ENCODE measurements at places on chromosomes 5 and 9.

DNA sequence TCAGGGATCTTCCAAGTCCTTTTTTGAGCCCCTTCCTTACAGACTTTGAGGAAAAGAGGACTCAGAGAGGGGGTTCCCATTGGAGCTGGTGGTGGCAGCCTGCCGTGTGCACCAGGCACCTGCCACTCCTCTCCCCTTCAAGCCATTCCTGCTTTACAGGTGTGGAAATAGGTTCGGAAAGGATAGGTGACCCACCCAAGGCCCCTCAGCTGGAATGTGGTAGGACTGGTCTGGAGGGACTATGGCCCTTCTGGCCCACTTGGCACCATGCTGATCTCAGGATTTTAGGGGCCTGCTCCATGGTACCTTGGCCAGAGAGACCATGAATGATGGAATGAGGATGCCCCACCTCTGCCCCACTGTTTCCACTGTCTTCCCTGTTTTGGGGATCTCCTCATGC lies 1.4 kb downstream of the GALNT12 start:
- no peak for DNase-seq

GRCh38 chr9:107351382-107352045 lies 68.4 kb downstream of the RAD23B start:
- no peak for DNase-seq

- DNase-seq, result no peak
Observed at GRCh38 chr9:126170286-126170823, 156.3 kb upstream of the MVB12B start.

DNA sequence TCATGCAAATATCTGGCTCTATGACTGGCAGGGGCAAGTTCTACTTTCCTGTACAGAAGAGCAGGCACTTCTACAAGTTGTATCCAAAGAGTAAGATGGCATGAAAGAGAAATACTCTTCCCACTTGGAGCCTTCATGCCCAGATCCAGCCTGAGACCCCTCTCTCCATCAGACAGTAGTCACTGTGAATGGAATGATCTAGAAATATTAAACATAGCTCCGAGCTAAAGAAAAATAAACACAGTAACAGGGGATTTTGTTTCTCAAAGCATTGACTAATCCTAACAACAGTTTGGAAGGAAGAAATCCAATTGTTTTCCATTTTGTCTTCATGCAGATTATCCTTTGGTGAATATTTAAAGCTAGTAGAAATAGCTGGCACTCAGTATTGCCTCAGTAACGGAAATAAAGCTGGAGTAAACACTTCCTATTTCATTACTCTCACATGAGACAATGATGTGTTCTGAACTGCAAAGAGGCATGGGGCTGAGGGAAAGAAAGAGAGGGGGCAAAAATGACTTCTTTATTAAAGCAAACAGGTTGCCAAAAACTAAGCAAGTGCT lies 100.0 kb downstream of the SEMA5A start:
- no peak for DNase-seq

DNA sequence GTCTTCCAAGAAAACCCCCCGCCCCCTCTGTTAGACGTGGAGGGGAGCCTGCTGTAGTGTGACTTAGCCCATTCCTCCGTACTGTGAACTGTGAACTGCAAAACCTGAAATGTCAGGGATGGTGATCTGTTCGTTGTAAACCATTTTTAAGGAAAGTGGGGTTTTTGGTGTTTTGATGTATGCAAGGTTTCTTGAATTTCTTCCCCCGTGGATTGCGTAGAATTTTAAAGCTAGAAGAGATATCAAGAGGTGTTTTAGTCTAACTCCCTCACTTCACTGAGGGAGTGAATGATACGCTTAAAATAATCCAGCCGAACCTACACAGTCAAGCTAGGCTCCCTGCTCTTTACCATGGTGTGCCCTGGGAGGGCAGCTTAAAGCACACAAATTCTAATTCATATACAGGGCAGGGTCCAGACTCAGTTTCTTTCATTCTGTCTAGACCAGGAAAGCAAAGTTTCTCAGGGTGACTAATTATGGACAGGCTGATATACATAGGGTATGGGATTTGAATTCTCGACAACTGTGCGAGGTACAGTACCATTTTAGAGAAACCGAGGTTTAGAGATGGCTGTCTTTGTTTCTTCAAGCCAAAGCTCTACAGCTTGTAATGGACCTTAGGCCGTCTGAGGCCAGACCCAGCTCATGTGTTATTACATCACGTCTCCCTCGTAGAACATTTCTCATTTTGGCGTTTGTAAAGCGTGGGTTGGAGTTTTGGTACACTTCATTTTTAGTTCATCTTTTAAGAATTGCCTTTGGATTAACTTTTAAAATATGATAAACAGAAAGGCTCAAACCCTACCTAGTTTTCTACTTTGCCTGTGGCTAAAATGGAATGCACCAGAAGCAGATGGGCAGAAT lies 2.7 kb downstream of the PTGER4 start:
- DNase-seq, result peak; percentile 28

GRCh38 chr9:126842977-126843799 lies 17.3 kb upstream of the ZBTB34 start:
- no peak for DNase-seq

DNA sequence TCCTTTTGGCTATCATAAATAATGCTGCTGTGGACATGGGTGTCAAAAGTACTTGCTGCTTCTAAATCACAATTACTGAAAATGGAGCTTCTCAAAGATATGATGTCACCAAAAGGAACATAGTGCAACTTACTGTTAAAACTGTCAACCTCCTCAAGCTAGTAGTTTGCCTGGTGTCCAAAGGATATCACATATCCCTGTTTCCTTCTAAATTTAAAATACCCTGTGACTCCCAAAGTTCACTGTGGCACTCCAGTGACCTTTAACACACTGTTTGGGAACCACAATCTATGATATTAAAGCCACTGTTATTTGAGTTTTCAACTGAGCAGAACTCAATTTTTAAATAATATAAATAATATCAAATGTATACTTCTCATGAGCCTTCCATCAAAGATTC lies 18.2 kb downstream of the GLIS3 start:
- no peak for DNase-seq

- no peak for DNase-seq
Observed at GRCh38 chr9:35690294-35690613, 529 bp upstream of the TPM2 start.

- no peak for DNase-seq
Observed at GRCh38 chr9:8036914-8037524, 237.4 kb upstream of the DMAC1 start.

GRCh38 chr5:5135957-5136676 lies 4.0 kb upstream of the ADAMTS16 start:
- DNase-seq, result no peak

DNA sequence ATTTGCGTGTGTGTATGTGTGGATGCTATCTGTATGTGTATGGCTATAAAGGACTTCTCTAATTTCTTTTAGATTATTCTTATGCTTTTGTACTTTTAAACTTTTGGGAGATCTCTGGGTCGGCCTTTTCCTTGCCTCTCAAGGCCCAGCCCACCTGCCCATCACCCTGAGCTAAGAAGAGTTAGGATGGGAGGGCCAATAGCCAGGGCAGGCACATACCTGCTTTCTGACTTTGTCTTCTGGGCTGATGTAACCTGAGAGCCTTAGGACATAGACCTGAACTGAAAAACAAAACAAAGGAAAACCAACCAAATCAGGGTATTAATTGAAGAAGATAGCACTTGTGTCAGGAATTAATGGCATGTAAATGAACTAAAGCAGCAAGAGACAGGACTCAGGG lies 100.2 kb downstream of the IRX1 start:
- no peak for DNase-seq

DNA sequence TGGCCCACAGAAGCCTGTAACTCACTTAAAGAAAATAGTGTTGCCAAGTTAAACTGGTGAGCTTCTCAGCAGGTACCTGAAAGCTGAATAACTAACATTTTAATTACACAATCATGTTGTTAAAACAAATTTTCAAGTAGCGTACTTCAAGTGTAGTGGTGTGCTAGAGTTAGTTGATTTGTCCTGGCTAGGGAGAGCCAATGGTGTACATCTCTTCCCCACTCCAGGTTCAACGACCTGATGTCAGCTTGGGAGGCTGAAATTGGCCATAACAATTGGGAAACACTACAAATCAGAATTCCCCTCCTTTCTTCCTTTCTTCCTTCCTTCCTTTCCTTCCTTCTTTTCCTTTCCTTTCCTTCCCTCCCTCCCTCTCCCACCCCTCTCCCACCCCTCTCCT lies 295.3 kb upstream of the SLC24A2 start:
- DNase-seq, result no peak

DNA sequence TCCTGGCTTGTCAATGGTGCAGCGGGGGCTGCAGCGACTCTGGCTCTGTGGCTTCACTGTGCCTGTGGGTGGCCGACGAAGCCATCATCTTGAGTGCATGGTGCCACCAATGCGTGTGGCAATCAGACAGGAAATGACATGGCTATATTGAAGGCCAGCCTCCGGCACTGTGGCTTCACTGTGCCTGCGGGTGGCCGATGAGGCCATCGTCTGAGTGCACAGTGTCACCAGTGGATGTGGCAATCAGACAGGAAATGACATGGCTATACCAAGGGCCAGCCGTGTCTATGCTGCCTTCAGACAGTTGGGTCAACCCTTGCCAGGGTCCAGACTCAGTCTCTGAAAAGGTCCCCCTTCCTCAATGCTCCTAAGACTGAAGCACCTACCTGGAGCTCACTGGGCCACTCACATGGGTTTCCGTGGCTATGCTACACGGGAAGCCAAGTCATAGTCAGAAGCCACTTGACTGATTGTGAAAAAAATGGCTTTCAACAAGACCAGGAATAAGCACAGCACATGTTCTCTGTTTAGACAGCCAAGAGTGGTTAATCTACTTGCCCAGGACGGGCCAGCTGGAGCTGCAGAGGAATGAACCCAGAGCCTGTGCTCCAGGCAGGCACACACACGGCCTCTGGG lies 67.5 kb upstream of the S1PR3 start:
- peak; percentile 32 for DNase-seq

DNA sequence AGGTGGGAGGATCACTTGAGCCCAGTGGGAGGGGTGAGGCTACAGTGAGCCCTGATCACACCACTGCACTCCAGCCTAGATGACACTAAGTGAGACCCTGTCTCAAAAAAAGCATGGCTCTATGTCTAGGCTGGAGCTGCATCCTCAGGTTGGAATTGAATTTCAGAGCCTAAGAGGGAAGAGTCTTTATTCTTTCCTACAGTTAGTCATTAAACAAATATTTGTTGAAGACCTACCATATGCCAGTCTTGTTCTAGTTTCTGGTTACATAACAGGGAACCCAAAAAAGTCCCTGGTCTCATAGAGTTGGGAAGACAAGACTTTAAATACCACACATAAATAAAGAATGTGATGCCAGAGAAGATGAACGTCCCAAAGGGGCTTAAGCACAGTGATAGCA lies 6.9 kb upstream of the GRPEL2 start:
- no peak for DNase-seq

DNA sequence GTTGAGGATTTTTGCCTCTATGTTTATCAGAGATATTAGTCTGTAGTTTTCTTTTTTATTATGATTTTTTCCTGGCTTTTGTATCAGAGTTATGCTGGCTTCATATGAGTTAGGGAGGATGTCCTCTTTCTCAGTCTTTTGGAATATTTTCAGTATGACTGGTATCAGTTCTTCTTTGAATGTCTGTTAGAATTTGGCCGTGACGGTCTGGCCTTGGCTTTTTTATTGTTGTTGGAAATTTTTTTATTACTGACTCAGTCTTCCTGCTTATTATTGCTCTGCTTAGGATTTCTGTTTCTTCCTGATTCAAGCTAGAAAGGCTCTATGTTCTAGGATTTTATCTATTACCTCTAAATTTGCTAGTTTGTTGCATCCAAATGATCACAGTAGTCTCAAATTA lies 421.9 kb downstream of the CDH10 start:
- DNase-seq, result no peak

DNA sequence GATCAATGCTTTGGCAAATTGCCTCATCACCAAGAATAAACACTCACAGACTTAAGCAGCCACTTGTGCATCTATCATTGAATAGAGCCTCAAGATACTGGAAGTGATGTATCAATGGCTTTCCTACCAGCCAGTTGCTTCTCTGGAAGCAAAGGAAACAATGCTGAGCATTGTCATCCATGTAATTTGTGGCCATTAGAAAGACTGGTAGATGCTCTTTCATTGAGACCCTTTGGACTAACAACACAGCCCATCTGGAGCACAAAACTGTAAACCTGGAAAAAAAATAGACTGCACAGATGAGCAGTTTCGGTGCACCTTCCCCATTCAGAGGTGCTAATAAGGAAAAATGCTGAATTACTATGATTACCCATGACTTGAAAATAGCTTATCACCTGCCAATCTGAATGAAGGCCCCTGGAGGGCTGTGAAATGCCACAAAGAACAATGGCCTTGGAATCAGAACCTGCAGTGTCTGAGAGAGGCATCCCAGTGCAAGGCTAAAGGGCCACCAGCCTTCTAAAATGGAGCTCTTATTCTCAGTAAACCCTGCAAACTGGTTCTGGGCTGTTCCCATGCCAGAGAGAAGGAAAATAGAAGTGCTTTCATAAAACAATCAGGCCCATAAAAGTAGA lies 127.5 kb downstream of the RFK start:
- no peak for DNase-seq

DNA sequence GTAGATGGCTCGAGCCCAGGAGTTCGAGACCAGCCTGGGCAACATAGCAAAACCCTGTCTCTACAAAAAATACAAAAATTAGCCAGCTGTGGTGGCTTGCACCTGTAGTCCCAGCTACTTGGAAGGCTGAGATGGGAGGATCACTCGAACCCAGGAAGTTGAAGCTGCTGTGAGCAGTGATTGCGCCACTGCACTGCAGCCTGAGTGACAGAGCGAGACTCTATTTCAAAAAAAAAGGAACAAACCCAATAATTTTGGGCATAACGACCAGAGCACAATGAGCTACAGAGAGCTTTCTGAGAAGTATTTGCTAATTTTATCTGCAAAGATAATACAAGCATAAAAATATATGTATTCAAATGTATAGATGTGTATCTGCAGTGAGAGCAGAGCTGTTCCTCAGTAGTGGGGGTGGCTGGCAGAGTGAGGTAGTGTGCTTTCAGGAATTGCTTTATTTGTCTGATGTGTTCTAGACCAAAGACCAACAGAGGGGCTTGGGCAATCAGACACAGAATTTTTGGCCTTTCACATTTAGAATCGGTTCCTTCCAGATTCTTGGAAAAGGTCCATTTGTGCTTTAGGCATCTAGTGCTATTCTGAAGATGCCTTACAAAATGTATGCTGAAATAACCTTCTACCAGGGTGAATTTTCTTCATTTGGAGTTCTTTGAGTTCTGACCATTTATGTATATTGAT lies 5.2 kb downstream of the DOCK8 start:
- peak; percentile 38 for DNase-seq

DNA sequence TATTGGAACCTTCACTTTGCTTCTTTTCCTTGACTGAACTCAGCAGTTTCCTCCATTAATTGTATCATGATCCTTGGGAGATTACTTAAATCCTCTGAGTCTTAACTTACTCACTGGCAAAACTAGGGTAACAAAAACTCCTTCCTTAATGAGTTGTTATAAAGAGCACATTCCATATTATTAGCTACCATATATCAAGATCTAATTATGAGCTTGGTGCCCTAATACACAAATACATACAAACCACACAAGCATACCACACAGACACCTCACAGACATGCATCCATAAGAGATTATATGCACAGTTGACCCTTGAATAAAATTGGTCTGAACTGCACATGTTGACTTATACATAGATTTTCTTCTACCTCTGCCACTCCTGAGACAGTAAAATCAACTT lies 2.5 kb upstream of the SPINK7 start:
- no peak for DNase-seq
